ENCODE measurements at places on chromosomes 6 and 20.

DNA sequence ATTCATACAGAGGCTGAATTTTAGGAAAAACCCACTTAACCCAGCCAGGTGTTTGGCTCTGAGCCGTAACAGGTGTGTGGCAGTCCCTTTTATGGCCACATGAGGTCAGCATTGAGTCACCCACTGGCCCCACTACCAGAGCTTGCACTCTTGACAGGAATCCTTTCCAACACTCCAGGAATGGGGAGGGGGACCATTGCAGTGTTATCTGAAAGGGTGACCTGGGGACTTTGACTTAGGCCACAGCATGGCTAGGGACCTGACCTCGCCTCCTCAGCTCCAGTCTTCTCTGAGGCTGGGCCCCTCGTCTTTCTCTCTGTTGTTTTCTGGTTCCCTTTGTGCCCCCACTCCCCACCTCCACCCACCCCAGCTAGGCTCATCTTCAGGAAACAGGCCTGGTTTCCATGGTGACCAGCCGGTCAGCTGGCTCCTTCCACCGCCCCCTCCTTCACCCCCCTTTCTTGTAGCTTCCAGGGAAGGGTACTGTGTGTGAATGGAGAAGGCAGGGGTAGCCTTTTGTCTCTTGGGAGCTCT, 2.1 kb upstream of the TMEM151B start:
- DNase-seq, result peak; percentile 55

GRCh38 chr6:56329271-56330050, 82.1 kb upstream of the COL21A1 start:
- DNase-seq, result no peak

DNA sequence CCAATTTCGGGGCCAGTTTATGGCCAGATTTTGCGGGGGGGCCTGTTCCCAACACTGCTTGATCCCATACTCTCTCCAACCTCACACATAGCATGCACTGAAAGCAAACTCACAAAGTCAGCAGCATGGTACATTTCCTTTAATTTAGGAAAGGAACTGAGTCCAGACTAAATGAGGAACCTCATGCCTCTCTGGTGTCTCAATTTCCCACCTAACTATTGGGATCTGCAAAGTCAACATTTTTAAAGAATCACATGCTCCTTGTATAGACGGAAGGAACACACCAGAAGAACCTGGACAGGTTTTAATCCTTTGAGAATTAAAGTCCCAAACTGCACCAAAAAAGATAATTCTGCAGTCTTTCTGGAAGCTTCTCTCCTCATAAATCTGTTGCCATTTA, 33.3 kb downstream of the FAM50B start:
- no peak for DNase-seq

GRCh38 chr6:70852667-70853246, 104.1 kb downstream of the B3GAT2 start:
- no peak for DNase-seq

DNA sequence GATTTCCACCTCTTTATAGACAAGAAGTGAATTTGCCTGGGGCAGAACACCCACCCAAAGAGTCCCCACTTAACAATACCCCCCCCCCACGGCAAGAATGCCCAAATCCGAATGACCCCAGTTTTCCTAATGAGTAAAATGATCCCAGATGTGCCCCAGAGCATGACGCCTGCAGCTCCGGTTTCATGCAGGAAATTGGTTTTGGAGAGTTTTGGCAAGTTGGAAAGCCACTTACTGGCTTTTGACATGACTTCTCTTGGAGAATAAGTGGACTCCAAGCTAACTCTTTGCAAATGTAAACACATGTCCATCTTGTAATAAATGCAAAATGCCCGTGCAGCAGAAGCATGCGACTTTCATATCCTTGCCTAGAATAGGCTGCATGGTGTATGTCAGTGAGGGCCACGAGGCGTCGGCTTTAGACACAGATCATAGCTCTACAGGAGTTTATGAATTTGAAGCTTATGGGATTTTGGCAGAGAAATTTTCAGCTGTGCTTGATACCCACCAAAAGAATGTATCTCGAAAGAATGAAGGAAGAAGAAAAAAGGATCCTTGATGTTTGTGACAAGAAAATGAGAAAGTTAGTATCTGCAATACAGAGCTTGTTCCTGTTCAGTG, 24.2 kb downstream of the EDN3 start:
- DNase-seq, result no peak

DNA sequence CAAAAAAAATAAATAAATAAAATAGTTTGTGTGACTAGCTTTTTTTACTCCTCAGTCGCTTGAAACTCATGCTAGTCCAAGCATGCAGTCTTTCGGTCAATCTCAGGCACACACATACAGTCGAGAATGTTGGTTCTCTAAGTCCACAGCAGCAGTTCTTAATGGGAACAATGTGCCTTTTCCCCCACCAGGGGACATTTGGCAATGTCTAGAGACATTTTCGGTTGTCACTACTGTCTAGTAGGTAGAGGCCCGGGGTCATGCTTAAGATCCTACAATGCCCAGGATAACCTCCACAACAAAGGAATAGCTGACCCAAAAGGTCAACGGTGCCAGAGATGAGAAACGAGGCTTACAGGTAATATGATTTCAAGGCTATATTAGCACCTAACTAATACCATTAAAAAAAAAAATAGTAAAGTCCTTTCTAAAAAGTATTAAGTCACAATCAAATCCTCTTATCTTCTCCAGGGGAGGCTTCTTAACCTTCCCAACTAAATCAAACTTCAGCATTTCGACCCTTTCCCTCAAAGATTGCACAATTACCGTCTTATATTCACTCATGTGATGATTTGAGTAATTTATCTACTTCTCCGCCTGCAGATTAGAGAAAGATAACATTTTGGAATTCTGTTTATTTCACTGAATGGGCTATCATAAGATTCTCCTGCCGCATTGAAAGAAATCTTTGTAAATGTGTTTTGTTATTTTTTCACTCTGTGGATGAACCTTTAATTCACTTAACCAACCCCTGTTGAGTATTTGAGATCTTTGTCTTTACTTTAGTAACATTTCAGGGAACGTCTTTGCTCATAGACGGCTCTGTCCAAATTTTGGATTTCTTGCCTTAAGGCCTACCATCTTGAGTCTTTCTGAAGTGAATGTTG, 8.1 kb upstream of the SALL4 start:
- DNase-seq, result no peak

- no peak for DNase-seq
Measured at GRCh38 chr6:48100588-48100895, 10.5 kb downstream of the PTCHD4 start.

GRCh38 chr6:93677264-93677965, 258.1 kb upstream of the EPHA7 start:
- DNase-seq, result no peak

DNA sequence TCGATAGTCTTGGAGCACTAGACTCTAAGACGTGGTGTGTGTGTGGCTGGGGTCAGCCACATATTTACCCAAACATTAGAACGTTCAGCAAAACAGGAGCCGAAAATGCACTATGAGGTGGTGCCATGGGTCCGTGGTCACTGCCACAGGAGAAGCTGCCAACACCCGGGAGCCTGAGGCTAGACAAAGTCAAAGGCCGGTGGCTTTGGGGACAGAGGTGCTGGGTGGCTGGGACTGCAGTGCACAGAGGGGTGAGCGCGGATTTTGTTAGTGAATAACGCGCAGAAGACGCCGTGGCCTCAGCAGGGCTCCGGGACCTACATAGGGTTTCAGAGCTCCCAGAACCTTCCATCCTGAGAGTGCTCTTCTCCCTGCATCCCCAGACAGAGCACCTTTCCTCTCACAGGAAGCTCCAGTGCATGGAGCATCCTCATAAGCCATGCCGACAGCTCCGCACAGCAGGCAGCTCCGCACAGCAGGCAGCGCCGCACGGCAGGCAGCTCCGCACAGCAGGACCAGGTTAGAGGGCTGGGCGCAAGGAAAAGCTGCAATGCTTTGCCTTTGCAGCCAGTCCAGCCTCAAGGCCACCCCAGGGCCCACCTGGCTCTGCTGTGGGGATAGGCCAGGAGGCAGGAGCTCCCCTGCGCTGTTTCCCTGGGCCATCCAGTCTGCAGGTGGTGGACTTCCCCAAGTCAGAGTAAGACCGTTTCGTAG, 304.1 kb downstream of the TAF4 start:
- DNase-seq, result peak; percentile 45

GRCh38 chr6:12324748-12325147, 34.6 kb downstream of the EDN1 start:
- DNase-seq, result no peak

DNA sequence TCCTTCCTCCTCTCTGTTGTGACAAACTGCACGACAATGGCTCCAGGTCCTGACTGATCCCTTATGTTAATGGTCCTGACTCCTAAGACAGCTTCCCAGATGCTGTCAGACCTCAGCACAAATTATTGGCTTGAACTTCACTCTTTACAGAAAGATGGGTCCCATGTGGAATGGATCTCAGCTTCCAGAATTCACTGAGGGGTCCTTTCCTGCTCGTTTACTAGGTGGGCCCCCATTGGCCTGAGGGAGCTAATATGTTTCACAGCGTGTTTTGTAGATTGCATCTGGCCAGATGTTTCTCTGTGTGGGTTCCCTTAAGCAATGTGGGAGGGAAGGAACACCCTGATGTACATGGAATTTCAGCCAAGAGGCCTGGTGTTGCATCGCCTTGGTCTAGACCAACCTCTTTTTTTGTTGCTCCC, 826.6 kb downstream of the MAFB start:
- DNase-seq, result no peak

Measured in NCI-H1417 (cell line).